ENCODE measurements at places on chromosomes 2 and 18.
A peak's percentile ranks its signal among the peaks of the same experiment; 100 is the strongest.

DNA sequence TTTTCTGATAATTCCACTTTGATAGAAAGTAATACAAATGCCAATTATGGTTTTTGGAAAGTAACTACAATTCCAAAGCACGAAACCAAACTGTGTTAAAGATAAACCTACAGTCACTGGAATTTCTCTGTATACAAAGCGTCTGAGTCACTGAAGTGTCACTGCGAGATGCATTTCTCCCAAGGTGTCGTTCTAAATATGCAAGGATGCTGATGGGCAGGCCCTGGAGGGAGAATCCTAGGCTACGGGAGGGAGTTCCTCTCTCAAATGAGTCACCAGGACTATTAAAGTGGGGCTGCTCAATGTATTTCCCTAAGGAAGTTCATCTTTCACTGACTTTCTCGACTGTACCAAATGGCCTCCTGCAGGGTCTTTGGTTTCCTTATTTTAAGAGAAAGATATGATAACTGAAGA is 163.8 kb upstream of the STK17B start:
- peak; percentile 67 for DNase-seq

DNA sequence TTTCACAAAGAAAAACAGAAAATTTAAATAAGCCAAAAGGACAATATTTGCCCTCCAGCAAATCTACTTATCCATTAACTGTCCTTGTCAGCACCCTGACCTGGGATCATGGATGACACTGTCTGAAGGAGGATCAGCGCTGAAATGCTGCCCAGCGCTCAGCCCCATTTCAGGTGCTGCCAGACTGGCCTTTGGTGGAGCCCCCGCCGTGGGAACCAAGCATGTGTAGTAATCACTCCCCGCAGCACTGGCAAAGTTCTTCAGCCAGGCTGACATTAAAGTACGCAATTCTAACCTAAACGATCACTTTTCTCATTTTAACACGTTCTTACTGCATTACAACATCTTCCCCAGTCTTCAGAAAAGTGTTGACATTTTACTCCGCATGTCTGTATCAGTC is 108.6 kb upstream of the GPC1 start:
- no peak for DNase-seq

DNA sequence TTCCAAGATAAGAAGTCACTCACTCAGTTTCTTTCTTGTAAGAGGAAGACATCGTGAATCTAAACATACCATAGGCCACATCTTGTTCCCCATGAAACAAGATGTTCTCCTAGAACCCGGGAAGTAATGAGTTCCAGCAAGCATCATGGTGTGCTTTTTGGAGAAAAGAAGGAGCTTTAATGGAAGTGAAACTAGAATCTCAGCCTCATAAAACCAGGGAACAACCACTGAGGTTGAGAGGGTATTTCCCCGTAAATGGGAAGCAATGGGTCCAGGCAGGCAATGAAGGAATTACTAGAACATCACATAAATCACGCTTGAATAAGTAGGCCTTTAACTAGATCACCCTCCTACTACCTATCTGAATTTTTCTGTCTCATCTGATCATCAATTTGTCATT is 40.3 kb downstream of the PSTPIP2 start:
- DNase-seq: no peak

DNA sequence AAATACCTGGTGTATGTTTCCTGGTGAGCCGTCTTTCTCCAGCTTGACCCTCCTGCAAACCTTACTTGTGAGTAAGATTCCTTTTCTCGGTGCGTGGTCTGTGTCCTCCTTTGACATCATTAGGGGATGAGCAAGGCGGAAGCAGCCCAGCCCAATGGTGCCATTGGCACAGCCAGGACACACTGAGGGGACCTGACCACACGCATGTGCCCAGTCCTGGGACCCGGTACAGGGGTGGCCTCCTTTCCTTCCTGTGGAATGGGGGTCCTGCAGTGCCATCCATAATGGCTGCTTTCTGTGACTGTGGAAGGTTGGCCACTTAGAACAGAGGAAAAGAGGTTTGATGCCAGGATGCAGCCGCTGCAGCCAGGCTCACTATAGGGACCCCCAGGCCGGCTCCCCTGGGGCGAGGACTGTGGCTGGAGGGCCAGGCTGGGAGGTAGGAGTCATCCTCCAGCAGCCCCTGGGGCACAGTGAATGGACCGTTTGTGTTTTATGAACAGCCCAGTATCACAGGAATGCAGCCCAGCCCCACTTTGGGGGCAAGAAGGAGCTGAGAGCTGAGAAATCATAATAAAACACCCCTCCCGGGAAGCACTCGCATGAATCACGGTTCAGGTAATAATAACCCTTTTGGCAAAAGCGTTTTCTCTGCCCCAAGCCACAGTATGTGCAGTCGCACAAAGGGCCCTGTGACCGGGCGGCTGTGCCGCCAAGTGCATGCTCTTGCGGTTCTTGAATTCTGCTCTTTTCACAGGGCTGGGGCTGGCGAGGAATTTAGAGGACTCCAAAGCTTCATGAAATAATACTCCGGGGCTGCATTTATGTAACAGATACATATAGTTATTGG is 73.2 kb downstream of the ASB1 start:
- no peak for DNase-seq

DNA sequence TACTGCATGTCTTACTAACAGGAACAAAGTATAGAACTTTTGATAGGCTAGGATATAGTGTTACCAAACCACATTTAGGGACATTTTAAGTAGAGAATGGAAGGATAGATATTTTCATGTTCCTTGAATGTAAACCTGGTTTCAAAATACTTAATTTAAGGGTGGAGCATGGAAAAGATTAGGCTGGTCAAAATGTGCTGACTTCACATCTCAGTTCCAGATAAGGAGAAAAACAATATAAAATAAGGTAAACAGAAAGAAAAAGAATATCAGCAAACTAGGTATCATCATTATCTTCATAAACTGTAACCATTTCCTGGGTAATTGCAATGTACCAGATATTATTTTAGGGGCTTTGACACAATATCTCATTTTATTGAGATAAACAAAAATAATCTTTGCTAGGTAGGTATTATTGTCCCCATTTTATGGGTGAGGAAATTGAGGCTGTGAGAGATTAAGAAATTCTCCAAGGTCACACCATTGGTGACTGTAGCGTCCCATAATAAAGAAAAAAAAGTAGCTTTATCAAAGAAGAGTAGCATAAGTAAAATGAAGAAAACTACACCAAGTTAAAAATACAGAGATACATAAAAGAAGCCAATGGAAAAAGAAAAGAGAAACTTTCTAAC is 3.6 kb downstream of the PDE11A start:
- no peak for DNase-seq

DNA sequence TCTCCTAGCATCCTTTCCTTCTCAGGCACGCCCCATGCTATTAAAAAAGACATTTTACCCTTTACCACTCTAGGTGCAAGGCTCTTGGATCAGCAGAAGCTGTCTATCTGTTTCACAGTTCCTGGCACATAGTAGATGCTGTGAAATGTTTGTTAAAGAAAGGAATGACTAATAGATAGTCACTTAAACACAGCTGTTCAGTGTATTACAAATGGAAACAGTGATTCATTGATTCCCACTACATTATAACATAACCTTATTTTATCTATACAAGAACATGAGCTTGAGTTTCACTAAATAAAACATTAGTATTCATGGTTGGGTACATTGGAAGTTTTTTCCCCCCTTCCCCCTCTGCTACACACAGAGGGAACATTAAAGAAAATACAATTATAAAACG is 142.1 kb downstream of the ASXL3 start:
- DNase-seq: peak; percentile 56

DNA sequence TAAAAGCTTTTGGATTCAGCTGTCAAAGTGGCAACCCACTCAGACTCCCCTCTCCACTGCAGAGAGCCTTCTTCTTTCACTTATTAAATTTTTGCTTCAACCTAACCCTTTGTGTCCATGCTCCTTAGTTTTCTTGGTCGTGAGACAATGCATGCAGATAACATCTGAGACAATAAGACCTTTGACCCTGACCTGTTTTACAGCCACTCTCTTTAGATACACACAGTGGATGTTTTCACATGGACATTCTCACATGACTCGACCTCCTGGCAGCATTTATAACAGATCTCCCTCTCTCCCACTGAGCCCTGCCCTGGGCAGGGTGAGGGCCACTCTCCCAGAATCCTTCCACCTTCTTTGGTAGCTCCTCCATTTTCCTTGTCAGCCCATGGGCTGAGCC is 30.4 kb upstream of the IL36G start:
- DNase-seq: no peak

GRCh38 chr18:40357536-40357935 is 1597.5 kb upstream of the PIK3C3 start:
- no peak for DNase-seq

- DNase-seq: no peak
These were observed 60.3 kb downstream of the STEAP3 start for GRCh38 chr2:119283873-119284331.

- DNase-seq: no peak
These were observed 14.5 kb downstream of the CYP26B1 start for GRCh38 chr2:72132981-72133720.

- DNase-seq: no peak
These were observed 84.4 kb upstream of the NARS1 start for GRCh38 chr18:57705832-57706595.

- no peak for DNase-seq
These were observed 30.7 kb downstream of the MBD2 start for GRCh38 chr18:54193786-54194185.

GRCh38 chr2:101829429-101829828 is 131.9 kb downstream of the MAP4K4 start:
- DNase-seq: no peak

DNA sequence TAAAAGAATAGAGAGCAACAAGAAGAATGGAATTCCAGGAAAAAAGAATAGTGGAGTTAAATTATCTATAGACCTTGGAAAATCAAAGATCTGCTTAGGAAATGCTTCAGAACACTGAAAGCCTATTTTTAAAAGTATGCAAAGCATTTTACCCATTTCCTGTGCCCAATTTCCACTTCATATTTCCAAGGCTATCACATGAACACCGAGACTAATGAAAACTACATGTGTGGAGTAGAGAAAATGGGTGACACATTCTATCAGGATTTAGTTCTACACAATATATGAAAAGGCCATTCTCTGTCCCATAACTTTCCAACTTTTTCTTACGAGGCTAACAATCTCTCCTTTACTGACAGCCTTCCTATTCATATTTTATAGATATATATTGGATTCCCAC is 279.4 kb downstream of the CCDC178 start:
- DNase-seq: no peak

DNA sequence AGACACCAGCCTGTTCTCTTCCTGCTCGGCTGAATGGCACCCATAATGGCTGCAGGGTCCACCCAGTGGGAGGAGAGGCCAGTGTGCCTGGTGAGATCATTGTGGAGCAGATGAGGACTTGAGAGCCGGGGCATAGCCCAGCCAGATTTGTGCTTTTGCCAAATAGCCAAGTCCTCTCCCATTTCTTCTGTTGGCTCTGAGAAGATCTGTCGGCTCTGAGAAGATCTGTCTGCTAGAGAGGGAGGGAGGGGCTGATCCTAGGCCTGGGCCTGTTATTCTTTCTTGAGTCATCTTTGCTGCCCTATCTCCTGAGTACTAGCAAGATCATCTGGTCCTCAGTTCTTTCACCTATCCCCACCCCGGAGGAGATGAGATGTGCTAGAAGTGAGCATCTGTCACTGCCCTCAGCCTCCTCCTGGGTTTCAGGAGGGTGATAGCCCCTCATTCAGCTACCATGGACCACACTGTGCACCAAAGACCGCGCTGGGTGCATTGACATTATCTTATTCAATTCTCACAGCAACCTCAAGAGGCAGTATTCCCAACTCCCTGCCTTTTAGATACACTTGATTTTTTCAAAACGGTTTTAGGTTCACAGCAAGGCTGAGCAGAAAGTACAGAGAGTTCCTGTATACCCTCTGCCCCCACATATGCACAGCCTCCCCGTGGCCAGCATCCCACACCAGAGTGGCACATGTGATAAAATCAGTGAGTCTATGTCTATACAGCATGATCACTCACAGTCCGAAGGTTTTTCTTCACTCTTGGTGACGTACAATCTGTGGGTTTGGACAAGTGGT is 98.6 kb downstream of the CAPN13 start:
- no peak for DNase-seq

- DNase-seq: no peak
These were observed 247.4 kb upstream of the CHAC2 start for GRCh38 chr2:53519918-53520841.

DNA sequence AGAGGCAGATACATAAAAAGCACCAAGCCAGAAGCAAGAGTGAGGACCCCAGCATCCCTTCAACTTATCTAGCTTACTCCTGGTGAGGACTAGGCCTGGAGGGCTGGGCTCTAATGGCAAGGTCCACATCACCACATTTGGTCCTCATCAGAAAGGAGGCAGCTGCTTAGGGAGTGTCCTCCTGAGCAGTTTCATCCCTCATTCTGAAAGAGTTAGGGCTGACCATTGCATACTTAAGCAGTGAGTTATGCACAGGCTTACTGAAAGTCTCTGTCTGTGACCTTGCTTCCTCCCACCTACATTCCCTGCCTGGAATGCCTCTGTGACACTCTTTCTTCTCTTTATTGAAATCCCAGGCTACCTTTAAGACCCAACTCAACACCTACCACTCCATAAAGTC is 301.8 kb upstream of the ACVR2A start:
- no peak for DNase-seq

- no peak for DNase-seq
These were observed 162.7 kb downstream of the MYO3B start for GRCh38 chr2:170340693-170341068.

- DNase-seq: no peak
These were observed 110.0 kb downstream of the HDAC4 start for GRCh38 chr2:239290618-239291474.

DNA sequence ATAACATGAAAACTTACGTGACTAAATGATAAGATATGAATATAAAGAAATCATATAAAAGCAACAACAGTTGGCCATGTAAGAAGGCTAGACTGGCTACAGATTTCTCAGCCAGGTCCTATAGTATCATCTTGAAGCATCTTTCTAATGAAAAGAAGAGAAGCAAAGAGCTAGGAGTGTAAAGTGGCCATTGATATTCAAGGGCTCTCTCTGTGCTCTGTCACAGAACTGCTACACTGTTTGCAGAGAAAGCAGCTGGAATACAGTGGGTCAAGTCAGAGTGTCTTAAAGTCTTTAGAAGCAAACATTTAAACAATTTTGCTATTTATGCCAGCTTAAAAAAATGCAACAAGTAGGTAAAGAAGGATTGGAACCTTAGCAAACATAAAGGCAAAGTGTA is 118.8 kb downstream of the SCN9A start:
- no peak for DNase-seq

GRCh38 chr2:39682066-39682692 is 16.5 kb downstream of the TMEM178A start:
- no peak for DNase-seq

DNA sequence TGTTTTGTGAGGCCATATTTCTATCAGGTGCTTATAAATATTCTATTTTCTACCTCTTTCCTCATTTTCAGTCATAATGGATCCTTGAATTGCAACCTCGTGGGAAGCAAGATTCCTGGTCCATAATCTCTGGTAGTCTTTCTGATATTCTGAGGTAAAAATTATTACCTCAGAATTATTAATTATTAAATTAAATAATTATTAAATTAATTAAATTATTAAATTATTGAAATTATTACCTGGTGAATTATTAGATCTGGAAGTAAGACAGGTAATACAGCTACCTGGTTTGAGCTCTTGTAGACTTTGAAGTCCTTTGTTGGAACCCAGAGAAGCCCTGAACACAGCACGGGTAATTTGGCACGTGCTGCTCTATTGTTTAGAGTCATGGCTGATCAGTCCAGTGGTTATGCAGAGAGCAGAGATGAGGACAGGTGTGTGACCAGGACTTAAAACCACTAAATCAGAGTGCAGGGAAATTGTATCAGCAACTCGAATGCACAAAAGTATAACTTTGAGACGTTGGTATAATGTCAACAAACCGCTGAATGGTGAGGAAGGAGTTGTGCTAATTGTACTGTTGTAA is 46.8 kb upstream of the PTPRM start:
- no peak for DNase-seq

GRCh38 chr2:191946471-191947182 is 99.7 kb upstream of the CAVIN2 start:
- DNase-seq: no peak
